NCI-H146 (cell line): ENCODE measurements at places on chromosomes 11 and 22.

GRCh38 chr22:30038219-30038618, 42.0 kb upstream of the HORMAD2 start:
- DNase-seq, result no peak

DNA sequence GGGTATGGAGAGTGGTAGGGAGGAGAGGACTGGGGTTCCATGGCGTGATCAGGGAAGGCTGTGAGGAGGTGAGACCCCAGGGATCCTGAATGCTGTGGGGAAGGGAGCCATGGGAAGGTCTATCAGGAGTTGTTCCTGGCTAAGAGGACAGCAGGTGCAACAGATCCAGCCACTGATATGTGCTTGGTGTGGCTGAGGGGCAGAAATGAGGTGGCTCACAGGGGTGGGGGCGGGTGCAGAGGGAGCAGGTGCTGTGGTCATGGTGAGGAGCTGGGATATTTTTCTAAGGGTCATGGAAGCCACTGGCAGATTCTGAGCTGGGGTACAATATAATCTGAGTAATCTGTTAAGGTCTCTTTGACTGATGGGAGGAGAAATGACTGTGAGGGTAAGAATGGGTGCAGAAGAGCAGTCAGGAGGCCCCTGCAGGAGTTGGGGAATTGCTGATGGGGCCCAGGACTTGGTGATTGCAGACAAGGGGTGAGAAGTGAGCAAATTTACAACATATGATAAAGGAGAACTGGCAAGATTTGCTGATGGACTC, 31.3 kb upstream of the DMC1 start:
- no peak for DNase-seq

DNA sequence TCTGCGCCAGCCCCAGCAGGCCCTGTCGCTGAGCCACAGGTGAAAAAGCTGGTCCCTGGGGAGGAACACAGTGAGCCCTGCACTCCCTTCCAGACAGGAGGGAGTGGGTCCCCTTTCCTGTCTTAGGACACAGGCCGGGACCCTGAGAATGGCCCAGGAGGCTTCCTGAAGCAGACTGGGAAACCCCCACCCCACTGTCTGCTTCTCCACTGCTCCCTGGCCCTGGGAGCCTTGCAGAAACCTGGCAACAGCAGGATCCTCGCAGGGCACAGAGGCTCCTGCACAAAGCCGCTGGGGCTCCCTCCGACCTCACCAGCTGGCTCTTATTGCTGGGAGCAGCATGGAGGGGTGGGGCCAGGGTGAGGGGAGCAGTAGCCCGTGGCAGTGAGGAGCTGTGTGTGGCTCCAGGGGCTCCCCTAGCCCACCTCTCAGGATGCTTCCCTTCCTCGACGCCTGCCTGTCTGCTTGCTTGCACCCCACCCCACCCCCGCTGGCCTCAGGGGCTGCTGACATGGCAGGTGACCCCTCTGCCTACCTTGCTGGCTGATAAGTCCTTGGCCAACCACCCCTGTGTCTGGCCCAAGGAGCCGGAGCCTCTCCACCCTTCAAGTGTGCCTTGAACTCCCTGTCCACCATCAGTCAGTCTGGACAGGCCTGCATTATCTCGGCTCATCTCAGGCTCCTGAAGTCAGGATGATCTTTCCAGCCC, 72.1 kb upstream of the KCNQ1OT1 start:
- DNase-seq, result no peak

- DNase-seq, result no peak
Observed at GRCh38 chr11:8786933-8787332, 104.3 kb downstream of the RPL27A start.

DNA sequence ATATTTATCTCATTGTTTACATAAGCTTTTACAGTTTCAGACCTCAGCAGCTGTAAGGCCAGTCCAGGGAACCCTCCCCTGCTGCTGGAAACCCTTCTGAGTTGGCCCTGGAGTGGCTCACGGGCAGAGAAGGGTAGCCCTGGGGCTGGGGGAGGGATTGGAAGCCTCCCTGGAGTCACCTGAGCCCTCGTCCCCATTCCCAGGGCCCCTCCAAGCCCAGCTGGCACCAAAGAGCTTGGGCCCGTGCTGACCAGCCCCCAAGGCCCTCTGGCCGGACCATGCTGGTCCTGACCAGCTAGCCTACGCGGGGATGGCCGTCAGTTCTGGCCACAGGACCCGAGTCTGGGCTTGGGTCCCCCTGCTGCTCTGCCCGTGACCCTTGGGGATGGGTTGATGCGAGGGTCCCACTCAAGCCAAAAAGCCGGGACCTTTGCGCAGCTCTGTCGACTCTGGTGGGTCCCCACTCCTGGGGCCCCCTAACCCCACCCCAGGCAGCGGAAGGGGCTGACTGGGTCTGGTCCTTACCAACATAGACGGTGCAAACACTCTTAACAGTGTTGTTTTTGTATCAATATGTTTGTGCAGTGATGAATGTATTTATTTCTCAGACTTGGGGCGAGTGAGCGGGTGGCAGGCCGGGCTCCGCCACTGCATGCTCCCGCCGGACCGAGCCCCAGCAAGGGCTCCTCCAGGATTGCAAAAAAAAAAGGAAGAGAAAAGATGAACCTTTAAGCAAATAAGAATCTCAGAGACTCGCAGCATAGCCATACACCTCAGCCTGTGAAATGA, 17.5 kb upstream of the TMEM191C start:
- DNase-seq, result no peak

DNA sequence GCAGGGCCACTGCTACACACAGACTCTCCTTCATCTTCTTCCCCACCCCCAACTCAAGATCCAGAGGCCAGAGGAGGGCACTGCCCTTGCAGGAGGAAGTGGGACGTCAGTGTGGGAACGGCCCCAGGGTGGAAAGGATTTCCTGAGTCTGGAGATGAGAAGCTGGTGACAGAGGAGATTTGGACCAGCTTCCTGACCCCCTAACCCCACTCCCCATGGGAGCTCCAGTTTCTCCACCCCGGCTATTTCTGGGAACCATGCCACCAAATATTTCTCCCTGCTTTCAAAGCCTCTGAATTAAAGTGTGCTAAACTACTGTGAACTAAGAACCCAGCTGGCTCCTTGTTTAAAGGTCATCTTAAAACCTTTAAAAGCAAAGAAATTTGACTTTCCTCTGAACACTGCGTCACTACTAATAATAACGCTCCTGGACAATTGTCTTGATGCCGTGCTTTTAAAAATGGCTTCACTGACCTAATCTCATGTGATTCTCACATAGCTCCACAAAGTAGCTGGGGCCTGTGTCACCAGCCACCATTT, 46.6 kb downstream of the CWC15 start:
- no peak for DNase-seq

DNA sequence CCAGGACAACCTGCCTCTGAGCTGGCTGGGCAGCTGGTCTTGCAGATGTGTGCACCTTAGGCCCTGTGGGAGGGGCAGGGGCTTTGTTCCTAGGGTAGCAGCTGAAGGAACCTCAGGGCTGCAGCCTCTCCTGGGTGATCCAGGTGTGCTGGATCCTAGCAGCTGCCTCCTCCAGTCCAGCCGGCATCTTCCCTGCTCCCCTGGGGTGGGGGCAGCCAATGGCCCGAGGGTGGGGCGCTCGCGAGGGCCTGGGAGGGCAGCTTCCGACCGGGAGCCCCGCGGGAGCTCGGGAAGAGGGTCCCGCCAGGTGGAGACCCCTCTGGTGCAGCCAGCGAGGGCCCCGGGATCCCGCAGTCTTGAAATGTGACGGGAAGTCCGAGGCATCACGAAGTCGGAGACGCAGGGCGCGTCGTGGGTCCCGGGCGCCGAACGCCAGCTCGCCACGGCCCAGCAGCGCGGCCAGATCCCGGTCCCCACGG, 1.7 kb downstream of the IFITM1 start:
- DNase-seq, result no peak

DNA sequence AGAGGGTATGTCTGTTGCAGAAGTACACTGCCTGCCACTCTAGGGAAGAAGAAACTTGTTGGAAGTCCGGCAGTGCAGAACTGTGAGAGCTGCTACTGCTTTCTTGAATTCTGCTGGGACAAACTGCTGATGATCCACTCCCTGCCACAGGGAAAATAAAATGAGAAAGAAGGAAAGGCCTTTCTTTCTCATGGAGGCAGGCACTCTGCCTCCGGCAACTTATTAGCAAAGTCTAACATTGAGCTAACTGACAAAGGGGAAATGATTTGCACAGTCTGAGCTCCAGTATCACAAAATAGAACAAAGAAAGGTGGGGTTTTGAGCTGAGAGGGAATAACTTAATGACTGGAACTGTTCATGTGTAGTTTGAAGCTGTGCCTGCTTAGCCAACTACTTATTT, 134.6 kb downstream of the AASDHPPT start:
- DNase-seq, result no peak

DNA sequence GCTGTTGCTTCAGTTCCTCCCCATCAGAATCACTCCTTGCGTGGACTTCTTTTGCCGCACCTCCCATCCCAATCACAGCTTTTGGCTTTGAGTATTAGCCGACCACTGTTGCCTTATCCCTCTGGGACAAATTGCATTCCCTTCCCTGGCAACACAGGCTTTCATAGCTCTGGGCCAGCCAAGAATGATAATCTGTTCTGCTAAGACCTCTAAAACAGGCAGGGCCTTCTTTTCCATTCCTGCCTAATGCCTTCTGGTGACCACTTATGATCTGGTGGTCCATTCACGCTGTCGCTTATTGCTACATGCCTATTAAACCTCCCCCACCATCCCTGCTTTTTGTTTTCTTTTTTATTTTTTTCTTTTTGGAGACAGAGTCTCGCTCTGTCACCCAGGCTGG, 9.6 kb downstream of the SEC14L2 start:
- no peak for DNase-seq

GRCh38 chr11:119990309-119991021, 147.4 kb downstream of the TRIM29 start:
- no peak for DNase-seq
